ENCODE measurements at places on chromosomes 3 and 15.

GRCh38 chr15:92161039-92161670, 232.5 kb upstream of the ST8SIA2 start:
- no peak for DNase-seq

- no peak for DNase-seq
Measured at GRCh38 chr15:32747921-32748342, 30.1 kb downstream of the GREM1 start.

DNA sequence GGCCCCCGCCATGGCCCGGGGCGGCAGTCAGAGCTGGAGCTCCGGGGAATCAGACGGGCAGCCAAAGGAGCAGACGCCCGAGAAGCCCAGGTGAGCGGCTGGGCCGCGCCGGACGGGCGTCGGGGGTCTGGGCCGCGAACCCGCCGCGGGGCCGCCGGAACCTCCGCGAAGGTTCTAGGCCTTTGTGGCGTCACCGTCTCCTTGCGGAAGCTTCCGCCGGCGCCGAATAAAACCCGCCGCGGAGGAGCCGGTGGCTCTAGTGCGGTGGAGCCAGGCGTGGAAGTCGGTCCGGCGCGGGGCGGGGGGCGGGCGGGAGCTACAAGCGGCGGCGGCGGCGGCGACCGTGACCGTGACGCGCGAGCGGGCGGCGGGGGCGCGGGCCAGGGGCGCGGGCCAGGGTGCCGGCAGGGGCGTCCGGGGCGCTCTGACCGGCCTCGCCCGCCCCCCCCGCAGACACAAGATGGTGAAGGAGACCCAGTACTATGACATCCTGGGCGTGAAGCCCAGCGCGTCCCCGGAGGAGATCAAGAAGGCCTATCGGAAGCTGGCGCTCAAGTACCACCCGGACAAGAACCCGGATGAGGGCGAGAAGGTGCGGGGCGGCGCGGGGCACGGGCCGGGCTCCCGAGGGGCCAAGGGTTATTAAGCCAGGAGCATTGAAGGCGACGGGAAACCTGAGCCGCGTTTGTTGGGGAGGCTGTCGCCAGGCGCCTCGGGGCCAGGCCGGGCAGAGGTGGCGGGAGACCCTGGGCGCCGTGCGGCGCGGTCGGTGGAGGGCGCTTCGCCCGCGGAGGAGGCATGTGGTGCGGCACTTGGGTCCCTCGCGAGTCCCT, at the start of gene DNAJA4:
Gene DNAJA4, plus strand, starts transcription at position 259 of the 833 bp plus-strand sequence. Its CDS starts 202 bp downstream, at position 461.
- DNase-seq: peak; percentile 77

DNA sequence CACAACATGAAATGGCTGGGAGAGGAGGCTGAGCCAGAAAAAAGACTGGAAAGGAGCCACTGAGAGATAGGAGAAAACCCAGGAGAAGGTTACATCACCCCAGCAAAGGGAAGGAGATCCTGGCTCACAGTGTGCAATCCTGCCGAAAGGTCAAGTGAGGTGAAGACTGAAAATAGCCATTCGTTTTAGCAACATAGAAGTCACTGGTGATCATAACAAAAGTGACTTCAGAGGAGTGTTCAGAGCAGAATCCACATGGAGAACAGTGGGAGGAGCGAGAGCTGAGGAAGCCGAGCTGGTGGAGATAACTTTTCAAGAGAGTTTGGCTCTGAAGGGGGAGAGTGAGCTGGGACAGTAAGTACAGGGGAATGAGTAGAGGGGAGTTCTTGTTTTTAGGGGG, 5.4 kb upstream of the HEG1 start:
- no peak for DNase-seq

DNA sequence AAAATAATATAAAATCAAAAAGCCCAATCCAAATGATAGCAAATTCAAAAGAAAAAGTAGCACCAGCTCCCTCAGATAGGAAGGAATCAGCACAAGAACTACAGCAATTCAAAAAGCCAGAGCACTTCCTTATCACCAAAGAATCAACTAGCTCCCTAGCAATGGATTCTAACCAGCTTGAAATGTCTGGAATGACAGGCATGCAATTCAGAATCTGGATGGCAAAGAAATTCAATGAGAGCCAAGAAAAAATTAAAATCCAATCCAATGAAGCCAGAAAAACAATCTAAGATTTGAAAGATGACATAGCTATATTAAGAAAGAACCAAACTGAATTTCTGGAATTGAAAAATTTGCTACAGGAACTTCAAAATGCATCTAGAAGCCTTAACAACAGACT, 1334.4 kb upstream of the ALCAM start:
- DNase-seq: no peak

- no peak for DNase-seq
Measured at GRCh38 chr3:141387516-141387915, 19.2 kb downstream of the ZBTB38 start.

DNA sequence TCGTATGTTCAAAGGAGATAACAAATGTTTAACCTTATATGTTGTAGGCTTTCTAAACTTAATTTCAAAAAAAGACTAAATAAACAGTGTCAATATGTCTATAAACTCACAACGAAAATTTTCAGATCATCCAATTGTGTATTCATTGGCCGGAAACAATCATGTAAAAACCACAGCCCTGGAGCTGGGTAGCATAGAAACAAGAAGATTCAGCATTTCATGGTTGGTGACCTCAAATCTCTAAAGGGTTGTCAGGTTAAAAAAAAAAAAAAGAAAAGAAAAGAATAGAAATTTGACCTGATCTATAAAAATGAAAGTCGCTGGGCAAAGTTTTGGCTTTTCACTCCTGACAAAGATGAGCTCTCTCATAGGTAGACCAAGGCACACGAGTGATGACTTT, 13.9 kb downstream of the MEX3B start:
- DNase-seq: no peak

GRCh38 chr15:48062148-48062872, 58.5 kb upstream of the SLC24A5 start:
- no peak for DNase-seq

- DNase-seq: no peak
Measured at GRCh38 chr15:64808785-64809453, 16.5 kb downstream of the PIF1 start.

- no peak for DNase-seq
Measured at GRCh38 chr3:59257506-59257905, 207.7 kb upstream of the CFAP20DC start.

- no peak for DNase-seq
Measured at GRCh38 chr3:46987319-46987742, 7.9 kb downstream of the NBEAL2 start.

GRCh38 chr3:145899241-145899640, 261.7 kb downstream of the PLOD2 start:
- DNase-seq: no peak

DNA sequence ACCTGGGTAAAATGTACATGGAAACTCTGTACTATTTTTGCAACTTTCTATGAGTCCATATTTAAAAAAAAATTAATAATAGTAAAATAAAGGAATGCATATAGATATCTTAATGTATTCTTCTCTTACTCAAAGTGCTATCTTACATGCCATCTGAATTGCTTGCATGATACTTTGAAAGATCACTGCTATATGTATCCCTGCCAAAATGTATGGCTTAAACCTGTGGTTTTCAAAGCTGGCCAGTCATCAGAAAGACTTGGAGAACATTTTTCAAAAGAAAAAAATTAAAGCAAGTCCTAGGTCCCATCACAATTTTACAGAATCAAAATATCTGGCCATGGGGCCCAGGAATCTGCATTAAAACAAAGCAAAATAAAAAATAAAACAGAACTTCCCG, 262.1 kb downstream of the LPP start:
- DNase-seq: no peak

- no peak for DNase-seq
Measured at GRCh38 chr3:99505200-99505599, 133.2 kb upstream of the COL8A1 start.

DNA sequence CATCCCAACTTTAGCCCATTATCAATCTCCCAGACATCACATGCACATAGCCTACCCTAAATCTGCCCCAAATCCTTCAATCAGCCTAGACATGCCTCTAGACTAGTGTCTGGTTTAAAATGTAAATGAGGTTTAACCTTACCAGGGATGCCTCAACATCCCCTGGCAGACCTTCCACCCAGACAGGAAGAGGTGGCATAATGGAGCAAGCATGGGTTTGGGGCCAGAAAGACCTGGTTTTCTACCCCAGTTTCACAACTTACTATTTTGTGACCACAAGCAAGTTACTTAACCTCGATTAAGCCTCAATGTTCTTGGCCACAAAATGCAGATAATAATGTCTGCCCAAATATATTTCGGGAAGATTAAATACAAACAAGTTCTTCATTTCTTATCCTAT, 28.3 kb upstream of the THBS1 start:
- no peak for DNase-seq

DNA sequence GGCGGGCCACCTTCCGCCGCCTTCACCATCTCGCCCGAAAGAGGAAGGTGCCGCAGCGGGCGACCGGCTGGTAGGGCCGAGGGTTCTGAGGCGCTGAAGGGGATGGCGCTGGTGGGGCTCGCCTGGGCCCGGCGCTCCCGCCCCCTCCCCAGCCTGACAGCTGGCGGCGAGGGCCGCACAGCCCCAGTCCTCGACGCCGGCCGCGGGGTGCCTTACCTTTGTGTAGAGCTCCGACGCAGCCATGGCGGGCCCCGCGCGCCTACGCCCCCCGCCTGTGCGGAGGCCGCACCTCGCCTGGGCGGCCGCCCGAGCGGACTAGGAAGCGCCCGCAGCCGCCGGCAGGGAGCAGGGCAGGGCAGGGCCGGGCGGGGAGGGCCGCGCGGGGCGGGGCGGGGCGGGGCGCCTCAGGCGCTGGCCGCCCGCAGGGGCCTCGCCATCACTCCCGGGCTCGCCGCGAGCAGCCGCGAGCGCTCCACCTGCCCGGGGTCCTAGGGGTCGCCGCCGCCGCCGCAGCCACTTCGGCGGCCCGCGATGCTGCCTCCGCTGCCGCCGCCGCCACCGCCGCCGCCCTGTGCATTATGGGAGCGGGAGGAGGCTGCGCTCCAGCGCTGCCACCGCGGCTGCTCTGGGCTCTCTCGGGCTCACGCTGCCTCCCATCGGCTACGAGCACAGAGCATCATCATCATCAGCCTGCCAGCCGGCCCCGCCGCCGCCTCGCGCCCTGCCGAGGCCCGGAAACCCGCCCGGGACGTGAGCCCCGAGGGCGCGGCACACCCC, at the start of gene MYO5A:
Gene MYO5A, minus strand, starts transcription at position 317 of the 777 bp plus-strand sequence. Its CDS starts 74 bp downstream, at position 243.
- DNase-seq: peak; percentile 57

DNA sequence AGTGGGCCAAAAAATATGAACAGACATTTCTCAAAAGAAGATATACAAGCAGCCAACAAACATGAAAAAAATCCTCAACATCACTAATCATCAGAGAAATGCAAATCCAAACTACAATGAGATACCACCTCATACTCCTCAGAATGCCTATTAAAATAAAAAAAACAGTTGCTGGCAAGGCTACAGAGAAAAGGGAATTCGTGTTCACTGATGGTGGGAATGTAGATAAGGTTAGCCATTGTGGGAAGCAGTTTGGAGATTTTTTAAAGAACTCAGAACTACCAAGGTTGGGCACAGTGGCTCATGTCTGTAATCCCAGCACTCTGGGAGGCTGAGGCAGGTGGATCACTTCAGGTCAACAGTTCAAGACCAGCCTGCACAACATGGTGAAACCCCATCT, 27.8 kb upstream of the C15orf40 start:
- DNase-seq: no peak
